Skin of body (tissue), 3 donors: ENCODE measurements at places on chromosomes 3 and 15. TPM values are rescaled to one million over a fixed set of nuclear protein-coding genes. Genes with fewer than 3 reads are reported as not detected.

- DNase-seq: no peak
Observed at GRCh38 chr3:113268942-113269341, 57.6 kb downstream of the BOC start.

GRCh38 chr15:25092661-25093060, 137.9 kb downstream of the SNRPN start:
- no peak for DNase-seq

DNA sequence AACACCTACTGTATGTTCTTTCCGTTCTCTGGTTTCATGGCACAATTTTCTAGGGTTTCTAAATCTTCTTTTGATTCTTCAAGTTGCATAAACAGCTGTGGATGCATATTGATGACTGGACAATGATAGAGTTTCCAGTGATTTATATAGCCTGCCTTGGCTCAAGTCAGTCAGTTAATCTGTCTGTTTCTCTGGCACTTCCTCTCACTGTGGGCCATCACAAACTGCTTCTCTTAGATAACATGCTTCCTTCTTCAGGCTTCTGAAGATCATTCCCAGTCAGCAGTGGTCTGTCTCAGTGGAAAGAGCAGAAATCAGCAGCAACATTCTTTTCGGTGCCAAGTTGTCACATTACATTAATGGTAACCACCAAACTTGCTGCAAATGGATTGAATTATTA, 207.2 kb downstream of the RYR3 start:
- no peak for DNase-seq

DNA sequence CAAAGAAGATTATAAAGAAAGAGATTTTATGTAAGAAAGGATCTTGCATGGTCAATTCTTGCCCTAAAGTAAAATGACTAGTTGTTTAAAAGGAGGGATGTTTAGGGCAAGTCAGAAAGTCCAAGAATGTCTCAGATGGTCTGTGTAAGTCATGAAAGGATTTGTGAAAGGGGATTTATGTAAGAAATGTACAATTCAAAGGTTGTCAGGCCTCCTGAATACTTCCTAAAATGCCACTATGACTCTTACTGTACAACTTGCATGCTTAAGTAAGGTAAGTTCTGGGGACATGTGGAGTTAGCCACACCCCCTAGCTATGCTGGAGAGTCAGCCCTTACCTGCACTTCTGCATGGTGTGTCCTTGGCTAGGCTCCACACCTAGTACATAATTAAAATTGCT, 328.9 kb upstream of the TGFBR2 start:
- DNase-seq: no peak

The NPAP1 gene
- not detected for total RNA-seq

- DNase-seq: no peak
Observed at GRCh38 chr15:81093961-81094360, 40.1 kb upstream of the CFAP161 start.

DNA sequence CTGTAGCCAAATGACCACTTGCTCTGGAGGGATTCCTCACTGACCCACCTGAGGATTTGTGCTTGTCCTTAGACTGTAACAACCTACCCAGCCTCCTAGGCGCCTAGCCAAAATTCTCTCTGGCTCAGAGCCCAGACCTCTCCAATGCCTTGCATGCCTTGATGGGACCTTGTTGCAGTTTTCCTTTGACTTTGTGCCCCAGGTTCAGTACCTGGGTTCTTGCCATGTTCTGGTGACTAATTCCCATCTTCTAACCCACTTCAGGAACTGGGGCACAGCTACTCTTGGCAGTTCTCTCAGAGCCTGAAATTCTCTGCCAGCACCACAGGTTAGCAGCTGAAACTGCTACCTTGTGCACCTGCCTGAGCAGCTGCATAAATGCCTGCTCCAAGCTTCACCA, 27.0 kb upstream of the UBE3A start:
- no peak for DNase-seq

DNA sequence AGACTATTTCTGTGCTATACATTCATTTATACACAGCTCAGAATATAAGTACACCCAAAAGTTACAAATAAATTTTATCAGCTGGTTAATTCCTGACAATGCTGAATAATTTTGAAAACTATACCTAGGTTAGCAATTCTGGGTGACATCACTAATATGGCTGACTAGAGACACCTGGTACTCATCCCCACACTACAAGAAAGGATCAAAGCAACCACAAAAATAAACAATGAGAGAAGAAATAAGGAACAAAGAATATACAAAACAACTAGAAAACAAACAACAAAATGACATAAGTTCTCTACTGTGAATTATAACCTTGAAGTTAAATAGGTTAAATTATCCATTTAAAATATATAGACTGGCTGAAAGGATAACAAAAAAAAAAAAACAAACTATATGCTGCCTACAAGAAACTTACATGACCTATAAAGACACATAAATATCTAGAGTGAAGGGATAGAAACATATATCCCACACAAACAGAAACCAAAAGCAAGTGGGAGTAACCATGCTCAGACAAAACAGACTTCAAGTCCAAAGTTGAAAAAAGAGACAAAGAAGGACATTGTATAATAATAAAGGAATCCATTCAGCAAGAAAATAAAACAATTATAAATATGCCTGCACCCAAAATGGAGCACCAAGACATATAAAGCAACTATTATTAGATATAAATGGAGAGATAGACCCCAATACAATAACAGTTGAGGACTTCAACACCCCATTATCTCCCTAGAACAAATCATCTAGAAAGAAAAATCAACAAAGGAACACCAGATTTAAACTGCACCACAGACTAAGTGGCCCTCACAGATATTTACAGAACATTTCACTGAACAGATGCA, 57.8 kb downstream of the IMPG2 start:
- no peak for DNase-seq

DNA sequence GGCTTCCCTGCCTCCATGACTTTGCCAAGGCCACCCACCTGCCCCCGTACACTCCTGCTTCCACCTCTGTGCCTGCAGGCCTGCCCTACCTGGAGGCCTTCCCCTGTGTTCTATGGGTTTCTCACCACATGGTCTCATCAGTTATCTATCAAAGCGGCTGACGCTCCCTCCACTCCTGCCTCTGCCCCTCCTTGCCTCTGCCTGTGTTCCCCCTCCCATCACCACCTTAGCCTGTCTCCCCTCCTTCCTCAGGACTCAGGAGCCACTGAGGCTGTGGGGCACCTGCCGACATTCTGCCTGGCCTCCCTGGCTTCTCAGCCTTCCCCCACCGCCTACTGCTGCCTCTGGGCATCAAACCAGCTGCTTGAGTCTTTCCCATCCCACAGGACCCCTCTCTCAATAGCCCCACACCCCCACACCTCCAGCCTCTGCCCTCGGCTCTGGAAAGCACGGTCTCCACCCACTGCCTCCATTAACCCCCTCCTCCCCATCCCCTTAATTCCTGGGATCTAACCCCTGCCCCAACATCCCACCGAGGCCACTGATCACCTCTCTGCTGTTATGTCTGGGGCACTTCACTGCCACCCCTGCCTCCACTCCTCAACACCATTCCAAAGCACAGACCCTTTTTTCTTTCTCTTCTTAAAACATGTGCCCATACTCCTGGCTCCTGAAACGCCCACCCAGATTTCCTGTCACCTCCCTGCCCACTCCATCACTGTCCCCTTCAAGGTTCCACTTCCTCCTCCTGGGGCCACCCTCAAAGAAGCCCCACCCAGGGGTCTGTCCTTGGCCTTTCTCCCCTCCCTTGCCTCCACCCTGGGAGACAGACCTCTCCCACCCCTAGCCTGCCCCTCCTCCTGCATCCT, 24.4 kb upstream of the CYP11A1 start:
- DNase-seq: no peak

GRCh38 chr15:69034352-69034751, 19.9 kb downstream of the NOX5 start:
- no peak for DNase-seq

DNA sequence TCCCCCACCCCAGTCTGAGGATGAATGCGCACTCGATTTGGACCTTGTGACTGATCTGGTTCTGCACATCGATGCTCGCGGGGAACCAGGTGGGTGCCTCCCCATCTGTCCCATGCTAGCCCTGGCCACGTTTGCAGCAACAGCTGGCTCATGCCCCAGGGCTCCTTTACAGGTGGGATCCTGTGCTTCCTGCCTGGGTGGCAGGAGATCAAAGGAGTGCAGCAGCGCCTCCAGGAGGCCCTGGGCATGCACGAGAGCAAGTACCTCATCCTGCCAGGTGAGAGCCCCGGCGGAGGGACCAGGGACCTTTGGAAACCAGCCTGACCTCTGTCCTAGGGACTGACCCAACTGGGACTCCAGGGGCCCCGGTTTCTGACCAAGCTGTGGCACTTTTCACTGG, 44.3 kb downstream of the DHX30 start:
- no peak for DNase-seq

DNA sequence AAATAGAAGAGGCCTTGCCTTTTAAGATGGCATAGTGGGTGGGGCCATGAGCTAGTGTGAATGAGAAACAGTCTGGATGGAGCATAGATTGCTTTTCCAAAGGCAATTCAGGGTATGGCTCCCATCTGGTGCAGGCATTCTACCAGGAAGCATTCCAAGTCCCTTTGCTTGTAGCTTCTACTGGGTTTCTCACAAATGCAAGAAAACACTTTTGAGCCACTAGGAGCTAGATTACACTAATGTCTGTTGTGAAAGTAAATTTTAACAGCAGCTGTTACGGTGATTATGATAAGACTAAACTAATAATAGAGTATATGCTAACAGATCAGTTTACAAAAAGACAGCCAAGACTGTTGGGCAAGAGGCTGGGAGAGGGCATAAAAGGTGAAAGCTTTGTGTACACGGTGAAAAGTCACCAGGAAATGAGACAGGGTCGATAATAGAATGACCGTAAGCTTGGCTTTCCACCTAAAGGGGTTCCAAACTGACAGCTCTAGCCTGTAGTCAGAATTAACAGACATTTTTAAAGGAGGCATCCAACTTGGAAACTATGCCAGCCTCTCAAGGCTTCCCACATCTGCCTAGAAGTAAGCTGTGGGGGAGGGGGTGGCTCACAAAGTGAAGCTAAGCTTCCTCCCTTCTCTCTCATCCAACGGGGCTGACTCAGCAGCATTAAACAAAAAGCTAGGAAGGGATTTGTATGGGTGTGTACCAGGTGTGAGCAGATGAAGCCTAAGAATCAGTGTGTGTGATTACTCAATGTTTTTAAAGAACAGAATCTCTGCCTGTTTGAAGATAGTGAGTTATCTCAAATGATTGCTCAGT, 61.1 kb upstream of the GPD1L start:
- peak; percentile 92 for DNase-seq

The SRGAP3 gene
- 21.4 TPM for total RNA-seq

DNA sequence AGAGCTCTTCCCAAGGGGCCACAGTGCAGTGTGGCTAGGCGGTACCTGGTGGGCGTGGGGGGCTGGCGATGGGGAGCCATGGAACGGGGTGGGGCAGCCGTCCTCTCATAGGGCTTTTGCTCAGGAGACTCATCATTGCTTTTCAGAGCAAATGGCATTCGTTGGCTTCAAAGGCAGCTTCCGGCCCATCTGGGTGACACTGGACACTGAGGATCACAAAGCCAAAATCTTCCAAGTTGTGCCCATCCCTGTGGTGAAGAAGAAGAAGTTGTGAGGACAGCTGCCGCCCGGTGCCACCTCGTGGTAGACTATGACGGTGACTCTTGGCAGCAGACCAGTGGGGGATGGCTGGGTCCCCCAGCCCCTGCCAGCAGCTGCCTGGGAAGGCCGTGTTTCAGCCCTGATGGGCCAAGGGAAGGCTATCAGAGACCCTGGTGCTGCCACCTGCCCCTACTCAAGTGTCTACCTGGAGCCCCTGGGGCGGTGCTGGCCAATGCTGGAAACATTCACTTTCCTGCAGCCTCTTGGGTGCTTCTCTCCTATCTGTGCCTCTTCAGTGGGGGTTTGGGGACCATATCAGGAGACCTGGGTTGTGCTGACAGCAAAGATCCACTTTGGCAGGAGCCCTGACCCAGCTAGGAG, 40.8 kb downstream of the MESD start:
- DNase-seq: no peak

DNA sequence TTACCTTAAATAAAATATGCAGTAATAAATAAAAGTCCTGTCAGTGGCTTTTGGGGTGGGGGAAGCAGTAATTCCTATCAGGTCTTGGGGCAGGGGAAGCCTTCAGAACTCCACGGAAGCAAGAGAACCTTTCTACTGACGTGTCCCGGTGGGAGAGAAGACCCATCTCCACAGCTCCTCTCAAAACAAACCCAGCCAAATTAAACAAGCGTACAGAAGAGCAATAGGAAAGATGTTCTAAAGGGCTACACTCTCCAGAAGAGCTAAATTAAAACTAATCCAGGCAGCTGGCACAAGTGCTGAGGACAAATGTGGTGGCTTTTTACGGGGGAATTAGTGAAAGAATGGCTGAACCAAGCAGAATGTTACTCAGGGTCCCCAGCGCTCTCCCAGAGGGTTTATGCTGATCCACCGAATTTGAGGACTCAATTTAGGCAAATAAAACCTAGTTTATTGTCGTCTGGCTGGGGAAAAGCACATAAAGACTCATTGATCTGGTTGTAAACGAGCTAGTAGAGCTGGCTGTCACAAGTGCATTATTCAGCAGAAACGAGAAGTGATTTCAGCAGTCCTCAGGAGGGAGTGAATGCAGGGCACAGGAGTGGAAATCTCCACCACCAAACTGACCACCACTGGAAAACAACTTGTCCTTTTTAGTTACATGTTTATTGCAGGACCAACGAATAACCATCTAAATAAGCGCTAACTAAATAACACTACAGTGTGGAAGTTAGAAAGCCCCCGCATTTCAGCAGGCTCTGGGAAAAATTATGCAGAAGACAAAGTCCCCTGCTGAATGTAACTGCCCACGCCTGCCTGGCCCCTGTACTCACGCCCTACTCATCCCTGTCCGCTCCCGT, 13.5 kb downstream of the BFSP2 start:
- peak; percentile 39 for DNase-seq

The MYLK gene
- total RNA-seq: 57.6 TPM
